Activated CD8-positive, alpha-beta memory T cell treated with anti-CD3 and anti-CD28 coated beads, Interleukin-2, amount 10 ng/mL, durations not matched to agents 7 days and 5 days (primary cell): ENCODE measurements at places on chromosomes 7 and 10.
A peak's percentile ranks its signal among the peaks of the same experiment; 100 is the strongest.

DNA sequence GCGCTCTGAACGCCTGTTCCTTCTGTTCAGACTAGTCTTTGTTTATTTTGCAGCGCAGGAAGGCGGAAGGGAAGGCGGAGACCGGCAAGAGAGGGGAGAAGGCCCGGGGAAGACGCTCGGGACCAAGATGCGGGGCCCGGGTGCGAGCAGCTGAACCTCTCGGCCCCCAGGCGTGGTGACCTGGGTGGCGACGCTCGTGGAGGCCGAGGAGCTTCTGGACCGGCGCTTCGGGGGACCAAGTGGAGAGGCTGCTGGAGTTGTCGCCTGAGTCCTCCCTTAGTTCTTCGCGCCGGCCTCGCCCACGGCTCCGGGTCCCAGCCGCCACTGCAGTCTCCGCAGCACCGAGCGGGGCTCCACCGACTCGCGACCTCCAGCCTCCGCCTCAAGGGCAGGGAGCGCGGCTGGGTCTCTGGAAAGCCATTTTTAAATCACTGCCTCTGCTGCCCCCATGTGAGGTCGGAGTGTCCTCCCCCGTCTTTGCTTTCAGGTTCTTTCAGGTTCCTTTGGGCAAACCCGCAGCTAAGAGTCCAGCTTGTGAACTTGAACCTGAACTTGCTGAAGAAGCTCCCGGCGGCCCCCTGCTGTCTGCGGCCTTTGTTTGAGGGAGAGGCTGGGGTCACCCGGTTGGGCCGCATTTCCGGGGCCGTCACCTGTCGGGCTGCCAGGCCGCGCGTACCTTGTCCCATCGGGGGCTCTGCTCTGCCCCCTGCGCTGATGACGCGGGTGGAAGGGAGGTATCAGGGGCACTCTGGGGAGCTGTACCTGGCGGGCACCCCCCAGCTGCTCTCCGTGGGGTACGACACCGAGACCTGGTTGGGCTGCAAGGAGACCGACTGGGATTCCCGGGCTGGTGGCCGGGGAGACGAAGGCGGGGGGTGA is 136.0 kb downstream of the KIF20B start:
- DNase-seq: peak; percentile 44

- no peak for DNase-seq
Observed at GRCh38 chr7:120733143-120733542, 124.8 kb downstream of the TSPAN12 start.

DNA sequence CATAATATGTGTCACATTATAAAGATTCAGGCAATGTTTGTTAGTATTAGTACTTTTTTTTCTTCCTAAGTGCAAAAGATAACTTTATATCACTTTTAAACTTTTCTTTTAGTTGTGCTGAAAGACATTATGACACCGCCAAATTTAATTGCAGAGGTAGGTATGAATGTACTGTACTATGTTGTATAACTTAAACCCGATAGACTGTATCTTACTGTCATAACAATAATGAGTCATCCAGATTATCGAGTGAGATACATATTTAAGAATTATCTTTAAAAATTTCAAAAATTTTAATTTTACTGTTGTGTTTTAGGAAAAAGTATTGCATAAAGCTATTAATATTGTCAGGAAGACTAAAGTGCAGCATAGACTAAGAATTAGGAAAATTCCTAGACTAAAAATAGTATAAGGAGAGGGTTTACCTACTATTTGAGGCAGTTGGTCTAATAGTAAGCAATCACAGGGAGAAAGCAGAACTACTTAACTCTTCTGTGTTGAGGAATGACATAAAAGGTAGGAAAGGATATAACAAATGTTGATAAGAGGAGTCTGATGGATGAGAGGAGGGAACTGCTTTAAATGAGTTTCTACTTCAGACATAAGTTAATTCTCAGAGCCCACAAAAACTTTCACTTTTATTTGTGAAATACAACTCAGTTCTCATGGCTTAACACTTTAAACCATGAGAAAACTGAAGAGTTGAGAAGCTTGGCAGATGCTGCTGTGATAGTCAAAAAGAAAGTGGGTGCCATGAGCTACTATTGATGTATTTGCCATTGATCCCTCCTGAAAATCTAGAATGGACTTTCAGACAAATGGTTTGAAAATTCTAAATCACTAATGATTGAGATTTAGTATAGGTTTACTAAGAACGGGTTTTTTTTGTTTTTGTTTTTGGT is 67.8 kb downstream of the PTEN start:
- DNase-seq: no peak

- DNase-seq: no peak
Observed at GRCh38 chr7:74129887-74130286, 44.3 kb upstream of the EIF4H start.

GRCh38 chr7:20602306-20602705 is 13.2 kb upstream of the ABCB5 start:
- no peak for DNase-seq

DNA sequence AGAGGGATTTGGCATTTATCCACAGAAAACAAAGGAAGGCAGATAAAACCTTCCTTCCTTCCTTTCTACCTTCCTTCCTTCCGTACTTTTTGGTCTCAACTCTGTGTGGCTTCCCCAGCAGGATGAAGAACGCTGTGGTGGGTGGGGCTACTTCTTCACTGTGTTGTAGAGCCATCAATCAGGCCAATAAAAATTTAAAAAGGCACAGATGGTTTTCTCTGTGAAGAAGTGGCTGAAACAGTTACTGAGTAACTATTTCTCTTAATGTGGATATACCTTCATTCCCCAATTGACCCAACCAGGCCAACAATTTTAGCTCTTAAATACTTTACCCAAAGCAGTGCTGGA is 75.8 kb downstream of the ZNF92 start:
- DNase-seq: no peak

DNA sequence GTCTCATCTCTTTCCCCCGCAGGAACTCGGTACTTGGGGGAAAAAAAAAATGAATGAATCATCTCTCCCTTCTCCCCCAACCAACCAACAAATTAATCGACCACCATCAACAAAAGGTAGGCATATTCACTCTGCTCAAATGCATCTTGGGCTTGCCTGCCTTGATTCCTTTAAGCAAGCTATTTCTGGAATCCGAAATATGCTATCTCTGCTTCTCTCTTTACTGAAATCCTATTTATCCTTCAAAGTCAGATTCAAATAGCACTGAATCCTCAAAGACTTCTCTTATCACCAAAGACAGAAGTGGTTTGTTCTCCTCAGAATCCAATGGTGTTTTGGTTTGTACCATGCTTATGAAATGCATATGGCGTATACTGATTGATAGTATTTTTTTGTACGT is 49.6 kb upstream of the TPK1 start:
- no peak for DNase-seq

- DNase-seq: no peak
Observed at GRCh38 chr7:36810489-36810888, 86.2 kb upstream of the AOAH start.

DNA sequence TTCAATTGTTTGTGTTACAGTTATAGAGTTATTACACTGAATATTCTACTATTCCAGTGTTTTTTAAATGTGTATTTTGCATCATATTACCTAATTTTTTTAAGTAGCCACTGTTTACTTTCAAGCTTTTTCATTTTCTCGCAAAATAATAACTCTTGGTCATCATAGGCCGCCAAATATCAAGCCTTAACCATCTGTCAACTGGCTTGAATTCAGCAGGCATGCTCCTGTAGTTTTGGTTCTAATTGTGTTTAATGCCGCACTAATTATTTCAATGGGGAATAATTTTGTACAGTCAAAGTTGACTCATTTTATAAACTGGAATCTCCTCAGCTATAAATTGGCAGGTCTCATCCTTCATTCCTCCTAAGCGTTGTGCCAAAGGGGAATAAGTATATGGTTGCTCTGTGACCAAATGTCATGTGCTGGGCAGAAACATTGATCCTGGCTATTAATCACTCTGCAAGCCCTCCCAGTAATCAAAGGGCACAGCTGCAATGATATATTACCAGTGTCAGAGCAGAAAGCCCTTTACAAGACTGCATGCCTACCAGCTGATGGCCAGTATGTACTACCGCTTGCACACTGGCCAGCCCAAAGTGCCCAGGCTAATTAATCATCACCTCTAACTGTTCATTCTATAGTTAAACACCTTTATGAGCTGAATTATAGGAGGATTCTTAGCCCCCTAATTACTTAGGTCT is 74.8 kb downstream of the SKAP2 start:
- DNase-seq: no peak

DNA sequence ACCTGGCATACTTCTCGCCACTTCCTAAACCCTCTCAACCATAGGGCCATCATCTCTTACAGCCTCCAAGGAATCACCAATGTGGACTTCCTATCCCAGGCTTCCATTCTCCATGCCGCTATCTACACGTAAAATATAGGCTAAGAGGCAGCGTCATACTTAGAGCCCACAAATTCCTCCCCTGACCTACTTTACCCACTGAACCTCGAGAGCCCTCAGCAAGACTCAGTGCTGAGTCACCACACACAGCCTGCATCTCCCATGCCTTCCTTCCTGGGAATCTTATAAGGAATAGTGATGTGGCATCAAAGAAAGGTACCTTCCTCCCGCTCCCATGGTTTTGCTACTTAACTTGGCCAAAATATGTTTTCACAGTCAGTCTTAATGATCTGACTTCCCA is 435.6 kb upstream of the NFE2L3 start:
- DNase-seq: no peak

GRCh38 chr7:130353196-130353595 is 8.6 kb downstream of the CPA5 start:
- DNase-seq: no peak

GRCh38 chr10:79202188-79203013 is 133.6 kb downstream of the ZMIZ1 start:
- DNase-seq: peak; percentile 60

DNA sequence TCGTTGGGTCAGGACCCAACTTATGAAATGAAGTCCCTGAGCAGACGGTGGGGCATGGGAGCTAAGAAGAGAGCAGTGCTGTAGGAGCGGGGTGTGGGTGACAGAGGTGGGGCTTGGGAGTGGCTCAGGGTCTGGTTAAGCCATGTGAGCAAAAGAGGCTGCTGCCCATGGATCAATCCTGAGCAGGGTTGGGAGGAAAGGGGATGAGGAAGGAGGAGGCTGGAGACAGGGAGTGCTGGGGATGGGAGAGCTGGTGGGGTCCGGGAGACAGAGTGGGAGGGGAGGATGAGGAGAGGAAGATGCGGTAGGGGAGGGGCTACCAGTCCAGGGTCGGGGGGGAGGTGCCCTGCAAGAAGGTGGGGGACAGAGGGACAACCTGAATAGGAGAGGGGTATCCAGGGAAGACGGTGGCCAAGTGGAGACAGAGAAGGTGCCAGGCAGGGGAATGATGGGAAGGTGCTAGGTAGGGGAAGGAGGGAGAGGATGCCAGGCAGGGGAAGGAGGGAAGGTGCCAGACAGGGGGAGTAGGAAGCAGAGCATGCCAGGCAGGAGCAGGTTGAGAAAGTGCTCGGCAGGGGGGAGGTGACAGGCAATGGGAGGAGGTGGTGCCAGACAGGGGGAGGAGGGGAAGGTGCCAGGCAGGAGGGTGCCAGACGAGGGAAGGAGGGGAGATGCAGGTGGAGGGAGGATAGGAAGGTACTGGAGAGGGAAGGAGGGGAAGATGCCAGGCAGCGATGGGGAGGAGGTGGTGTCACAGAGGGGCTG is 27.5 kb upstream of the SMARCD3 start:
- no peak for DNase-seq

- no peak for DNase-seq
Observed at GRCh38 chr10:33818343-33818742, 483.9 kb upstream of the NRP1 start.

DNA sequence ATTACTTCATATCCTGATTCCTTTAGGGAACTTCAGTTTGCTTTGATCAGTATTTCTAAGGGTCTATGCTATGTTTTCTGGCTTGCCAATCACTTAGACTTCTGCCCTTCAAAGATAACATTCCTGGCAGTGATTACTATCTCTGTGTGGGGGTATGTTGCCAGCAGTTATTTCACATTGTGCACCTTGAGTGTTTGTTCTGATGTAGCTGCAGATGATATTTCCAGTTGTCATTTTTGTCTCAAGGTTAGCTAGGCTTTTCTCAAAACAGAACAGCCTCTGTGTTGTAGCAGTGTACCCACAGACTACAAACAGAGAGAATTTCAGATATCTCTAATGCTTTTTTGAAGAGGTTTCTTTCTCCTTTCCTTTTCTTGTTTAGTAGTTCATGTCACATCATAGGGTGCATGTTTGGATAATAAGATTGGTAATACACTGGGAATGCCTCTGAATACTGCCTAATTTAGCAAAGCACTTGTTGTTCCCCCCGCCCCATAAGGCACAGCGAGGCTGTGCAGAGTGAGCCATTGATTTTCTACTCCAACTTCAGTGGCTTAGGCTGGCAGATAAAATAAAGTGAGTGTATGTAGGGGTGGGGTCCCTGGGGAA is 134.7 kb upstream of the AGR3 start:
- no peak for DNase-seq

GRCh38 chr7:92682330-92682729 is 92.1 kb upstream of the FAM133B start:
- no peak for DNase-seq

GRCh38 chr10:21160116-21160515 is 263.0 kb upstream of the NEBL start:
- DNase-seq: no peak

DNA sequence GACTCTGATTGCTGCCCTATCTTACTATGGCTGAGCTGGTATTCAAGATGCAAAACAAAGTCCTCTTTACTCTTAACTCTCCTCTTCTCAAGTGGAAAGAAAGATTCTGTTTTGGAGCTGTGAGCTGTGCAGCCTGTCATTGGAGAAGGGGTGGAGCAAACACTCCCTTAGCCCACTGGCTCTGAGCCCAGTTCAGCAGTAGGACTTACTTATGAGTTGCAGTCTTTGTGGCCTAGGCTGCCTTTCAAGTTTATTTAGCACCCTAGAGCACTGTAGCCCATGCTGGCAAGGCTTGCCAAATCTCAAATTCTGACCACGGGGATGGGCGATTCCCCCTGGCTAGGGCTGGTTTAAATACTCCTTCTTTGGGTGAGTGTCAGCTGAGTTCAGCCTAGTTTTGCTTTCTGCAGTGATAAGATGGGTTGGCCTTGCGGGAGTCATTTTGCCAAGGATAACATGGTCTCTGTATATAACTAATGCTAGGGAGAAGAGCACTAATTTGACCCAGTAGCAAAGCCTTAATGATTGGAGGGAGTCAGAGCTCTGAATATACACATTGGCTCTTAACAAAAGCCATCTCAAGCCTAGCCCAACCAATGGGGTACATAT is 110.2 kb downstream of the MYO3A start:
- DNase-seq: no peak
